Stimulated activated CD4-positive, alpha-beta T cell treated with anti-CD3 and anti-CD28 coated beads, TNF-alpha, amount 100 ng/mL, for 24 hours (primary cell): ENCODE measurements at places on chromosomes 6 and 20.

DNA sequence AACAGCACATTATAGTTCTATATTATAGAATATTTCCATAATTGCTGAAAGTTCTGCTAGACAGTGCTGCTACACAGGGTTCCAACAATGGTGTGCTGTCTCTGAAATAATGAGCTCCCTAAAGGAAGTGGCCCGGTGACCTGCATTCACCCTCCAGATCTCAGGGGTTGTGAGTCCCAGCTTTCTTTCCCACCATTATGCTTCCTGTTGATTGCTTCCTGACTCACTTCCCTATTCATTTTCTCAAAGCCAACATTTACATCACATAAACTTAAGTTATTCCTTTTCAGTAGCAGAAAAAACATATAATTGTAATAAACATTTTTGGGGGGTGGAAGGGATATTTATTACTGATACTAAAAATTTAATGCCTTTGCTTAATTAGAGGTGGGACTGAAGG, 12.9 kb upstream of the CCN6 start:
- no peak for DNase-seq

DNA sequence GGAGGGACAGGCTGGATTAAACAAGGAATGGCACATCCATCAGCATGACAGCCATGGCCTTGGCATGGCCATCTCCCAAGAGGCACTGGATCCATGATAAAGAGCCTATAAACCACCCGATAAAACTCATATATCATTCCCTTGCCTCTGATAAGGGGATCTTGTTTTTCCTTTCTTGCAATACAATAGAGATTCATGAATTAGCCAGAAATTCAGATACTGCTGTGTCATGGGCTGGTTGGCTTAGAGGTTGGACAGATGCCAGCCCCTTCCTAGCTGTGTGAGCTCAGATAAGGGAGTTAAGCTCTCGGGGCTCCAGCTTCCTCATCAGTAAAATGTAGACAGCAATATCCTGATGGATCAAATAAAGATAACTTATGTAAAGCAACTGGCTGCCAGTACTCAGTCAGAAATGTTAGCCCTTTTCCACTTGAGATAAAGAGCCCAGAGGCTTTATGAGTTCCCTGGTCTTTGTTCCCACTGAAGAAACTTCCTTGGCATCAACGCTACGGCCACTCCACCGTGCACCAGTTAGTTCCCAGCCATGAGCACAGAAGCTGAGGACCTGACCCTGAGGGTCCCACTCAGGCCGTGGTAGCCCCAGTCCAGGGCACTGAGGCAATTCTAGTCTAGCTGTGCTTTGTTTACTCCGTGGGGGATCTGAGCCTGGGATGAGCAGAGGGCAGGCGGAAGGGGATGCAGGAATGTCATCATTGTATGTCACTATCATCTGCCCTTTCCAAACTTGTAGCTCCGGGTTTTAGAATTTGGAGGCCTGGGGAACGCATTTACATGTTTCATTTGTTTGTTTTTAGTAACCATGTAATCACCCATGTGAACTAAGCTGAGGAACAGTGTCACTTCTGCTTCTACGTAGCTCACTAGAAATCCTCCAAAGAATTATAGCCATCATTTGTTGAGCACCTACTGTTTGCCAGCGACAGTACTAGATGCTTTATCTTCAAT, 67.2 kb upstream of the TBC1D7 start:
- no peak for DNase-seq

GRCh38 chr6:11968241-11968806, 43.8 kb upstream of the HIVEP1 start:
- no peak for DNase-seq

- peak; percentile 39 for DNase-seq
Observed at GRCh38 chr6:37696841-37697662, 631 bp downstream of the MDGA1 start.

DNA sequence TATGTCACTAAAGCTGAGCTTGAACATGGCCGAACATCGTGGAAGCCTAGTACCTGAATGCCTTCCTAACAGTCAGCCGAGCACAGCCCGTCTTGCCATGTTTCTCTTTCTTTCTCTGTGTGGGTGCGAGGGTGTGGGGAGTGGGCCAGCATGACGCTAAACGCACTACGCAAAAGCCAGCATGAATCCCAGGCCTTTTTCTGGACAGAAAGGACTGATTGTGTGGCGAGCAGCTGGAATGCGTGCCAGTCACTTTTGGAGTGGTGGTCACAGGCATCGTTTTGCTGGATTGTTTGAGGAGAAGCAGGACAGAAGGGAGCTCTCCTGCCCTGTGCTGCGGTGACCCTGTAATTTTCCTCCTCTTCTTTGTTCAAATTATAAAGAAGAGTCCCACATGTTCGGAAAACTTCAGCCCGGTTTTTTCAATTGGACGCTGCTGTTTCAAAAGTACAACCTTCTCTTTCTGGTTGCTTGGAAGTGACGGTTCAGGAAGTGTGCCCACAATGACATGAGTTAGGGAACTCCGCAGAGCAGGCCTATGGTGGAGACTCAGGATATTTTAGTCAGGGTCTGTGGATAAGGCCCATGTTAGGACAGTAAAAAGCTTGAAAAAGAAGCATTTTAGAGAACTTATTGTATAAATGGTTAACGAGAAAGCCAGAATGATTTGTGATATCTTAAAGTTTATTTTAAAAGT, 54.3 kb downstream of the PDE7B start:
- no peak for DNase-seq

DNA sequence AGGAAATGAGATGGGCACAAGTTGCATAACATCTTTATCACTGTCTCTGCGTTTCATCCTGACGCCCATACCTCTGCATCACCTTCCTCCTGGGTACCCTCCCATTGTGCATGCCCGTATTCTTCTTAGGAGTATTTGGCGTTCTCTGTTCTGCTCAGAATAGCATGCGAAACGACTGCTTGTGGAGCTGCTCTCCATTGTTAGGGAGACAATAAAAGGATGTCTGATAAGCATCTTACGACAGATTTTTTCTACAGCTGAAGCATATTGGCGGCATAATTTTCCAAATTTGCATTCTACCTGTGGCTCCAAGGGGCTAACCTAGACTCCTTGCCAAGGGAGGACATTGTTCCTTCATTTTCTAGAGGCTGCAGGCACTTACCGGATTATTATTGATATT, 118.6 kb downstream of the EDN1 start:
- DNase-seq = no peak

DNA sequence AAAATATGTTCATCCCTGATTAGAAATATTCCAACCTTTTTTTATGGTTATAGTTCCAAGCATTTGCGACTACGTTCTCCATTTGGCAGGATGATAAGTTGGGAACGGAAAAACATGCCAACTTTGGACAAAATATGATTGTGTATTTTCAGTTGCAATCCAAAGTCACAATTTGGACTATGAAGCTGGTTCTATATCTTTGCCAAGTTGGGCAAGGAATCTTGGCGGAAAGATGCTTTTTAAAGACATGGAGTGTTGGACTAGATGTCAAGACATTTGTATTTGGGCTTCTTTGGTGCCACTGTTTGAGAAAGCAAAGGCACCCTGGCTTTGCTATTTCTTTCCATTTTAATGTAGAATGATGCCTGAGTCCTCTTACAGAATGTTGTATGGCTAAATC, 33.3 kb upstream of the JAG1 start:
- no peak for DNase-seq
